ENCODE measurements at places on chromosomes 12 and 14. TPM values are rescaled to one million over a fixed set of nuclear protein-coding genes. Genes with fewer than 3 reads are reported as not detected.

DNA sequence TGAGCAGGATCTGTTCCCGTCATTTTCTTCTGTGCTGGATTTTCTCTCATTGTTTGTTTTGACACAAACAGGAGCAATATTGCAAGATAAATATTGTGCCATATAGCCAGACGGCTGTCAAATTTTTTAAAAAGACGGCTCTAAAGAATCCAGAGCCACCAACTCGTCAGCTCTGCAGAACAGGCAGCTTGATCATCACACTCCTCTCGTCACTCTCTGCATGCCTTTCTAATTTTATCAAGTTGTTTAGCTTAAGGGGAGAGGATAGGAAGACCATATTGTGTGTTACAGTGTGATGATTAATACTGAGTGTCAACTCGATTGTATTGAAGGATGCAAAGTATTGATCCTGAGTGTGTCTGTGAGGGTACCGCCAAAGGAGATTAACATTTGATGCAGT lies 562.8 kb downstream of the GALC start:
- DNase-seq = no peak

- no peak for DNase-seq
Measured at GRCh38 chr12:82723093-82723492, 36.4 kb downstream of the TMTC2 start.

DNA sequence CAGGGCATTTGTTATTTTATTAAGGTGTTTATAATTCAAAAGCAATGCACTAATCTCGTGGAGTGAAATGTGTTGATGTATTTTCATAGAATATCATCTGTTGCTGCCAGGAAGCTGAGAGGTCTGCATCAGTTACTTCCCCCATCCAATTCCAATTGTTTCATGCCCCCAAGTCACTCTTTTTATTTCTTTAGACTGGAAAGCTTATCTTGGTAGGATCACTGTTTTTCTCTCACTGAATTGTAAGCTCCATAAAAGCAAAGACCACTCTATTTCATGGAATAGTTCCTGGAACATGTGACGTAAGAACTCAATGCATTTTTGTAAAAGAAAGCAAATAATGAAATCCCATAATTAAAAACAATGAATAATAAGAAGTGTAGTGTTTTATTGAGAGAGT lies 420.2 kb downstream of the TRHDE start:
- no peak for DNase-seq

GRCh38 chr12:1050059-1050707 lies 59.2 kb downstream of the ERC1 start:
- DNase-seq = no peak

The EXOC5 gene
- total RNA-seq = 68.1 TPM

The GLT1D1 gene
- total RNA-seq = not detected

Measured in activated naive CD4-positive, alpha-beta T cell treated with anti-CD3 and anti-CD28 coated beads for 36 hours (primary cell).